ENCODE measurements at places on chromosomes 2 and 18. TPM values are rescaled to one million over a fixed set of nuclear protein-coding genes. Genes with fewer than 3 reads are reported as not detected.

Gene MAP3K19
- not detected for total RNA-seq

- H3K36me3 ChIP-seq = no peaks in the 10 kb centered on the region
- H3K4me3 ChIP-seq = no peak overlapping the region
- no peaks in the 10 kb centered on the region for H3K4me1 ChIP-seq
These were observed 142.1 kb downstream of the ASXL3 start for GRCh38 chr18:33720133-33720532.

Gene PJVK
- total RNA-seq = 1.7 TPM

Gene SIX3
- not detected for total RNA-seq

Gene IL18R1
- 4.5 TPM for total RNA-seq

- no peaks in the 10 kb centered on the region for H3K36me3 ChIP-seq
- H3K27me3 ChIP-seq = peaks cover 14% of the 10 kb centered on the region
- no peaks in the 10 kb centered on the region for H3K4me1 ChIP-seq
- H3K4me3 ChIP-seq = no peak overlapping the region
- no peak overlapping the region for H3K27ac ChIP-seq
- no peak for DNase-seq
These were observed 16.8 kb upstream of the CRIM1 start for GRCh38 chr2:36338827-36339145.

Gene COLEC12
- total RNA-seq = 5.8 TPM

Gene FAM237A
- total RNA-seq = 0.31 TPM

Gene CD8B2
- not detected for total RNA-seq

GRCh38 chr18:8051453-8051852, 484.3 kb downstream of the PTPRM start:
- DNase-seq = no peak
- peaks cover 46% of the 10 kb centered on the region for H3K4me1 ChIP-seq
- no peaks in the 10 kb centered on the region for H3K27me3 ChIP-seq
- H3K4me3 ChIP-seq = no peak overlapping the region
- H3K36me3 ChIP-seq = no peaks in the 10 kb centered on the region

DNA sequence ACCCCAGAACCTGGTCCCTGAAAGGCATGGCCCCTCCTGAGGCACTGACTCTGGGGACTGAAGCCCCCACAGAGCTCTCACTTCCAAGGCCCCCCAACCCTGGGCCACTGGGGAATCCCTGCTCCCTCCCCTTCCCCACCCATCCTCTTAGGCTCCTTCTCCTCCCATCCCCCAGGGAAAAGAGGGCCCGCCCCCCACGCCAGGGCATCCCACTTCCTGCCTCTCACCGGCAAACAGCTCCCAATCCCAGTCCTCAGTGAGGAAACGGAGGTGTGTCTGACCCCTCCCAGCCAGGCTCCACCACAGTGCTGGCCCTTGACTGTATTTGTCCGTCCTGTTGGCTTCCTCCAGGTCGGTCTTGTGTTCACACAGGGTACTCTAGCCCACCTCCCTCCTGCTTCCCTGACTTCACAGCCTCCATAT, 35.0 kb upstream of the PTMA start:
- no peak overlapping the region for H3K4me3 ChIP-seq
- DNase-seq = peak; percentile 88
- peak overlapping the region; percentile 88 for H3K27ac ChIP-seq
- H3K36me3 ChIP-seq = no peaks in the 10 kb centered on the region

- H3K27ac ChIP-seq = no peak overlapping the region
- no peak overlapping the region for H3K4me3 ChIP-seq
- no peaks in the 10 kb centered on the region for H3K27me3 ChIP-seq
- DNase-seq = no peak
These were observed 37.8 kb upstream of the POU3F3 start for GRCh38 chr2:104816143-104816542.

GRCh38 chr2:232353660-232354059, 24.9 kb upstream of the ALPP start:
- H3K36me3 ChIP-seq = no peaks in the 10 kb centered on the region
- H3K27ac ChIP-seq = no peak overlapping the region
- H3K27me3 ChIP-seq = peaks cover 66% of the 10 kb centered on the region
- DNase-seq = no peak
- peaks cover 15% of the 10 kb centered on the region for H3K4me1 ChIP-seq

- no peaks in the 10 kb centered on the region for H3K36me3 ChIP-seq
- H3K27ac ChIP-seq = no peak overlapping the region
- peaks cover 17% of the 10 kb centered on the region for H3K4me1 ChIP-seq
- DNase-seq = no peak
These were observed 58.3 kb downstream of the BCL11A start for GRCh38 chr2:60495041-60495625.

DNA sequence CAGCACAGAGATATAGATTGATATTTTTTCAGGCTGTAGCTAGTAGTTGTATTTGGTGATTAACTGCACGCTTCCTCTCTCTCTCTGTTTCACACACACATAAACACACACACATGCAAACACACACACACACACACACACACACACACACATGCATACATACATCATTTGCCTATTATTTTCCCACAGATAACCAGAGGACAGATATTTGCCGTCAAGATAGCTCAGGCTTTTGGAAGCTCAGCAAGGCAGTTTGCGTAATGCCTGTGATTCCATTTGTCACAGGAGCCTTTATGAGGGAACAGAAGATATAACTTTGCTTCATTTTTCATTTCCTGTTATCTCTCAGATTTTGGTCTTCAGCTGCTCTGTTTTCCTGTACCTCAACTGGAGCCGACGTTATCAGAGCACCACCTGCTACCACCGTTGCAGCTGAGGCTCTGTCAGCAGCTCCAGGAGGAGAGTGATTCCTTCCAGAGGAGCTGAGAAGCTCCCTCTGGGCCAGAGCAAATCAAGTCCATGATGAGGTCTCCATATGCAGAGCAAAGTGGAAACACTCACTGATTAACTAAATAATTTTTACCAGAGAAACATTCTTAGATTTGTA, 341.9 kb upstream of the PIK3C3 start:
- no peak overlapping the region for H3K27ac ChIP-seq
- no peaks in the 10 kb centered on the region for H3K36me3 ChIP-seq
- DNase-seq = no peak
- no peaks in the 10 kb centered on the region for H3K27me3 ChIP-seq
- H3K4me1 ChIP-seq = no peaks in the 10 kb centered on the region
- H3K4me3 ChIP-seq = no peak overlapping the region

DNA sequence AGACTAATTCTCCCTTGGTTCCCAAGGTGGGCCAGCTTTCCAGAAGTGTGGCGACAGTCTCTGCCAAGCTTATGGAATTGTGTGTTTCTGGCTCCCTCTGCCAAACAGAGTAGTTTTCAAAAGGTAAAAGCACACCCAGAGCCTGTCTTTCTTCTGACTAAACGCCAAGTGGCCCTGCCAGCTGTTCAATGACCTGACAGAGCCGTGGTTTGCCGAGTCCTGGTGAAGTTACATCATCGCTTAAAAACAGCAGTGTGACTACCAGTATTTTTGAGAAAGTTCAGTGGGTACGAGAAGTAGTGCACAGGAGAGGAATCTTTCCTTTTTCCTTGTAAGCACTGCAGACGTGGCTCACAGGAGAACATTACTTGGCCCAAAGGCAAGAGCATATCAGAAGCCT, 1.9 kb downstream of the PER2 start:
- peak; percentile 35 for DNase-seq
- peaks cover 2% of the 10 kb centered on the region for H3K4me1 ChIP-seq
- H3K36me3 ChIP-seq = no peaks in the 10 kb centered on the region

DNA sequence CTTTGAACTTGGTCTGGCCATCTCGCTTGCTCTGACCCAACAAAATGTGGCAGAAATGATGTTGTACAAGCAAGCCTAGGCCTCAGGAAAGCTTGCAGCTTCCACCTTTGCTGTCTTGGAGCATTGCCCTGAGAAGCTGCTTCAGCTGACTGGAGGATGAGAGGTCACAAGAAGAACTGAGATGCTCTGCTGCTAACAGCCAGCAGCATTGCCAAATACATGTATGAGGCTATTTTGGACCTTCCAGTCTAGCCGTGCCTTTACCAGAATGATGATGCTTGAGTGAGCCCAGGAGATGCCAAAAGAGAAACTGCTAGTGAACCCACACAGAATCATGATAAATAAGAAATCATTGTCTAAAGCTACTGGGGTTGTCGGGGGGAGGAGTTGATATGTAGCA, 13.2 kb upstream of the ITGAV start:
- no peak for DNase-seq
- no peaks in the 10 kb centered on the region for H3K36me3 ChIP-seq

- no peaks in the 10 kb centered on the region for H3K36me3 ChIP-seq
- peaks cover 19% of the 10 kb centered on the region for H3K4me1 ChIP-seq
- peak overlapping the region; percentile 89 for H3K4me3 ChIP-seq
- H3K27me3 ChIP-seq = no peaks in the 10 kb centered on the region
- DNase-seq = no peak
These were observed 411 bp downstream of the NARS1 start for GRCh38 chr18:57621246-57621604.

Gene GRHL1
- 0.59 TPM for total RNA-seq

Gene LYG2
- not detected for total RNA-seq

Gene CIB4
- total RNA-seq = not detected

Gene MEP1B
- total RNA-seq = not detected

GRCh38 chr18:66676699-66677098, 72.8 kb upstream of the CDH19 start:
- H3K27ac ChIP-seq = no peak overlapping the region
- no peaks in the 10 kb centered on the region for H3K36me3 ChIP-seq
- no peak overlapping the region for H3K4me3 ChIP-seq
- DNase-seq = no peak

Gene REG3G
- not detected for total RNA-seq

Gene HOXD12
- not detected for total RNA-seq

GRCh38 chr2:241728627-241729026, 5.8 kb upstream of the D2HGDH start:
- H3K4me3 ChIP-seq = no peak overlapping the region
- DNase-seq = peak; percentile 78
- H3K4me1 ChIP-seq = no peaks in the 10 kb centered on the region
- peaks cover 21% of the 10 kb centered on the region for H3K36me3 ChIP-seq
- no peaks in the 10 kb centered on the region for H3K27me3 ChIP-seq

Gene PLGLB2
- total RNA-seq = 1.7 TPM

Gene LONRF2
- total RNA-seq = 17.7 TPM

Gene UGT1A7
- not detected for total RNA-seq

DNA sequence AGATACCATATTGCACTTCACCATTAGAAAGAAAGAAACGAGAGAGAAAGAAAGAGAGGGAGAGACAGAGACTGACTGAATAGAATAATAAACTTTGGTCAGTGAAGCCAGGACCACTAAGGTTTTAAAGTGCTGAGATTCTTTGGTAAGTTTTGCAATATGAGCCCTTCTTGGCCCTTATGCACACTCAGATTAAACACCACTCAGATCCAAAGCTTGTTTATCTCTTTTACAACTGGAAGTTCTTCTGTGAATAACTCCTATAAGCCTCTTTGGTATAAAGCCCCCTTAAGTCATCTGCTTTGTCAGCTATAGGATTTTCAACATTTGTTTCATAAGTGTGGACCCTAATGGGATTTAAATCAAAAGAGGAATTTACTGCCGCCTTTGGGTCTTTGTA, 40.8 kb downstream of the PID1 start:
- no peaks in the 10 kb centered on the region for H3K27me3 ChIP-seq
- no peaks in the 10 kb centered on the region for H3K36me3 ChIP-seq
- no peaks in the 10 kb centered on the region for H3K4me1 ChIP-seq

Gene UGT1A8
- not detected for total RNA-seq

Gene GALNT3
- 0.32 TPM for total RNA-seq
